ENCODE measurements at places on chromosomes 11 and 22. TPM values are rescaled to one million over a fixed set of nuclear protein-coding genes. Genes with fewer than 3 reads are reported as not detected.
A peak's percentile ranks its signal among the peaks of the same experiment; 100 is the strongest.

DNA sequence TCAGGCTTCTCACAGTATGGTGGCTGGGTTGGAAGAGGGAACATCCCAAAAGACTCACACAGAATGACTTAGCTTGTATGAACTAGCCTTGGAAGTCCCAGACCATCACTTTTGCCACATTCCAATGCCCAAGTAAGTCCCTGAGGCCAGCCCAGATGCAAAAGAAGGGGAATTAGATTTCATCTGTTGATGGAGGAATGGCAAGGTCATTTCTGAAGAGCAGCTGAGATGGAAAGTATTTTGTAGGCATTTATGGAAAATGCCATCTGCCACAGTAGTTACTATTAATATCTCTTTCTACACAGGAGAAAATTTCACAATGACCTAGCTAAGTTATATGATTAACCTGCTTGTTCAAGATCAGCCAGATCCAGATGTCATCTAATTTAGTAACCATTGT lies 58.8 kb downstream of the ENDOD1 start:
- peaks cover 8% of the 10 kb centered on the region for H3K4me1 ChIP-seq
- no peak overlapping the region for H3K4me3 ChIP-seq
- no peaks in the 10 kb centered on the region for H3K36me3 ChIP-seq
- H3K27me3 ChIP-seq, result 0 out of 2 replicates have a peak, but pooled peaks cover under 1% of the 10 kb centered on the region
- no peak overlapping the region for H3K27ac ChIP-seq

DNA sequence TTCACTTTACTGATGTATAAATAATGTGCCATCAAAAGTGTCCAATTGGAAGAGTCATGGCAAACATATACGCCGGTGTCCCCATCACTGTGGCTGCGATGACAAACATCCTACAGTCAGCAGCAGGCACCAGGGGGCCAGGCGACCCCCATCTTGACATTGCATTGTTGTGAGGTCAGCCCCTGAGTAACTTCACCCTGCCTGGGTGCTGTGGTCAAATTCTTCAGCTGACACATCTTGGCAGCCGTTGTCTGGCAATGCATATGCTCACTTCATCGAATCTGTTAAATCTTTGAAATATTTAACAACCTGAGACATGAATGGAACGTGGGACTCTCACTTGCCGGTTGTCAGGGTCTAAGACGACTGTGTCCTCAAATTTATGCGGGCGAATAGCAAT lies 430.9 kb downstream of the BRD1 start:
- H3K27me3 ChIP-seq, result no peaks in the 10 kb centered on the region
- no peak overlapping the region for H3K27ac ChIP-seq
- no peaks in the 10 kb centered on the region for H3K36me3 ChIP-seq
- no peaks in the 10 kb centered on the region for H3K4me1 ChIP-seq

- peak; percentile 25 for DNase-seq
- no peaks in the 10 kb centered on the region for H3K4me1 ChIP-seq
- H3K4me3 ChIP-seq, result no peak overlapping the region
Observed at GRCh38 chr11:95322539-95322938, 91.5 kb upstream of the SESN3 start.

GRCh38 chr11:61571869-61572268 lies 9.0 kb downstream of the SYT7 start:
- H3K36me3 ChIP-seq, result no peaks in the 10 kb centered on the region
- no peaks in the 10 kb centered on the region for H3K4me1 ChIP-seq
- H3K4me3 ChIP-seq, result no peak overlapping the region
- peaks cover 72% of the 10 kb centered on the region for H3K27me3 ChIP-seq
- no peak overlapping the region for H3K27ac ChIP-seq

ASCL2 gene
- not detected for total RNA-seq

TSPAN4 gene
- total RNA-seq, result 161 TPM
